Sigmoid colon (tissue), 7 donors: ENCODE measurements at places on chromosomes 6 and 20.

GRCh38 chr6:137443901-137444300 is 50.3 kb downstream of the OLIG3 start:
- no peak for DNase-seq

DNA sequence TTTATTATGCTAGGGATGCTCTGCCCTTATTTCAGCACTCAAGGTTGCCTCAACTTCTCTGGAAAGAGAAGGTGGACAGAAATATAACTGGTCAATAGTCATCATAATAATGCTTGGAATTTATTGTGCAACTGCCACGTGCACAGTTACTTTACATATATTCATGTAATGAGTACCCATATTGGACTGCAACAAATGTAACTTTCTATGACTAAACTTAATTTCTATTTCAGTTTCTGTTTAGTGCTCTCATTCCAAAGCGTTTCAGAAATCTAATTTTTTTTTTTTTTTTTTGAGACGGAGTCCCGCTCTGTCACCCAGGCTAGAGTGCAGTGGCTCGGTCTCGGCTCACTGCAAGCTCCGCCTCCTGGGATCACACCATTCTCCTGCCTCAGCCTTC is 28.3 kb upstream of the CD83 start:
- no peak for DNase-seq

- no peak for DNase-seq
Observed at GRCh38 chr6:129667621-129668020, 42.4 kb downstream of the ARHGAP18 start.

DNA sequence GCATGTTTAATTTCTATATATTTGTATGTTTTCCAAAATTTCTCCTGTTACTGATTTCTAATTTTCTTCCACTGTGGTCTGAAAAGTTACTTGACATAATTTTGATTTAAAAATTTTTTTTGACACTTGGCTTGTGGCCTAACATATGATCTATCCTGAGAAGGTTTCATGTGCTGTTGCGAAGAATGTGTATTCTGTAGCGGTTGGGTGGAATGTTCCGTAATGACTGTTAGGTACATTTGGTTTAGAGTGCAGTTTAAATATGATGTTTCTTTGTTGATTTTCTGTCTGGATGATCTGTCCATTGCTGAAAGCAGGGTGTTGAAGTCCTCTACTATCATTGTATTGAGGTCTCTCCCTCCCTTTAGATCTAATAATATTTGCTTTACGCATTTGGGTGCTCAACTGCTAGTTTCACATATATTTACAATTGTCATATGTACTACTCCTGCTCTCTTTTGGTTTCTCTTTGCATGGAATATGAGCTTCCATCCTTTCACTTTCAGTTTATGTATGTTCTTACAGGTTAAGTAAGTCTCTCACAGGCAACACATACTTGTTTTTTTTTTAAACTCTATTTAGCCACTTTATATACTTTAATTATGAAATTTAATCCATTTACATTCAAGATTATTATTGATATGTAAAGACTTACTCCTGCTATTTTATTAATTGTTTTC is 19.5 kb upstream of the EDN1 start:
- DNase-seq: no peak

DNA sequence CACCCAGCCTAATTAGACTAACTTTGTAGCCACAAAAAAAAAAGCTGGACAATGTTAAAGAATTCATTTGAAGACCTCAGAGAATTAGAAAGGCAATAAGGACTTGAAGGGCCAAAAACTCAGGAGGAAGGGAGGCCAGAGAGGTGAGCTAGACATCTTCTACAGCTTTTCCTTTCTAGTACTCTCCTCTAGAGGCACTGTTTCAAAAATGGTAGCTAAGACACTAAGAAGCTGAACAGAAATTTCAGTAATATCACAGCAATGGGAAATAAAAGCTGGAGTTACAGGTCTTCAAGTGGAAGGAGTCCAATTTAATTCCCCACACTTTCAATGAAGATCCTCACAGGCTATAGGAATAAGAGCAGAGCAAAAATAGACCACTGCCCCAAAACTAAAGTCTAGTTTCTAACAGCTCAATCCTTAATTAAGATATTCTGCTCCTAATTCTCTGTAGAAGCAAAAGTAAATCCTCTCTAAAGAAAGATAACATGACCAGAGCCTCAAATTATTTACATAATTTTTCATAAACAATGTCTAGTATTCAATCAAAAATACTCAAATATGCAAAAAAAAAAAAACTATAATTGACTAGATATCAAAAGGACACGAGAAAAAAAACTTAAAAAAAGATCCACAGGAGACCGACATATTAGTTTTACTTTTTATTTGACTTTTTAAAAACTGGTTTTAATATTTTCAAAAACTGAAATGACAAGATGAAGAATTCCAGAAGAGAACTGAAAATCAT is 63.7 kb downstream of the RNGTT start:
- DNase-seq: no peak

- no peak for DNase-seq
Observed at GRCh38 chr6:4381381-4381780, 246.0 kb upstream of the ECI2 start.

DNA sequence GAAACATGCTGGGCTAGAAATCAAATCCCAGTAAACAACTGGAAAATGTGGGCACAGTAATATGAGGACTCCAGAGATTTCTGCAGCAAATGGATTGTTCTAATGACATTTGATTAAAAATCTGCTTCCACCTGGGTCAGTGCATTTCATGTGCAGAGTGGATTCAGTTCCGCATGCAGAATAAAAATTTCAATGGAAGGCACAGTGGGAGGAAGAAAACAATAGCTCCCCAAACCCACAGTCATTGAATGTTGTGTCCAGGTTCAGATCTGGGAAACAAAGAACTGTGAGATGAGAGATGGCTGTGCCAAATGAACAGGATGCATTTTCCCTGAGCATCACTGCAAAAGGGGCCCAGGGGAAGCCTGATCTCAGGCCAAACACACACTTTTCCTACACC is 403.1 kb downstream of the BTBD9 start:
- no peak for DNase-seq

- no peak for DNase-seq
Observed at GRCh38 chr6:52489881-52490280, 69.7 kb downstream of the EFHC1 start.

GRCh38 chr20:59816146-59816738 is 117.2 kb downstream of the SYCP2 start:
- no peak for DNase-seq

DNA sequence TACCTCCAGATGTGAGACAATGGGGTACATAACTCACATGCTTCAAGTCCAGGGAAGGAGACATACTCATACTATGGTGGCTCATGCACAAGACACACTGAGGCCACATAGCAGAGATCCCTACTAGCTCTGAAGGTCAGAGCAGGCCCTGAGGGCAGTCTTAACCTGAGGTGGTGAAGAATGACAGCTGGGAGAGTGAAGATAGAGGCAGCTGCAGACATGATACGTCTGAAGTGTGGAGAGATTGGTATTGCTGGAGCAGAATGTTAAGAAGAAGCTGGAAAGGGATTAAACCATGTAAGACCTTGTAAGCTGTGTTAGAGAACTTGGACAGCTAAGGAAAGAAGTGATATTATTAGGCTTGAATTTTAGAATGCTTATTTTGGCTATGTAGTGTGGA is 32.9 kb downstream of the PGM3 start:
- DNase-seq: no peak

GRCh38 chr6:168626046-168626602 is 185.1 kb downstream of the SMOC2 start:
- peak; percentile 40 for DNase-seq

GRCh38 chr6:3838992-3839867 is 9.9 kb upstream of the FAM50B start:
- no peak for DNase-seq

- DNase-seq: no peak
Observed at GRCh38 chr6:32432050-32432450, 7.6 kb upstream of the HLA-DRA start.

DNA sequence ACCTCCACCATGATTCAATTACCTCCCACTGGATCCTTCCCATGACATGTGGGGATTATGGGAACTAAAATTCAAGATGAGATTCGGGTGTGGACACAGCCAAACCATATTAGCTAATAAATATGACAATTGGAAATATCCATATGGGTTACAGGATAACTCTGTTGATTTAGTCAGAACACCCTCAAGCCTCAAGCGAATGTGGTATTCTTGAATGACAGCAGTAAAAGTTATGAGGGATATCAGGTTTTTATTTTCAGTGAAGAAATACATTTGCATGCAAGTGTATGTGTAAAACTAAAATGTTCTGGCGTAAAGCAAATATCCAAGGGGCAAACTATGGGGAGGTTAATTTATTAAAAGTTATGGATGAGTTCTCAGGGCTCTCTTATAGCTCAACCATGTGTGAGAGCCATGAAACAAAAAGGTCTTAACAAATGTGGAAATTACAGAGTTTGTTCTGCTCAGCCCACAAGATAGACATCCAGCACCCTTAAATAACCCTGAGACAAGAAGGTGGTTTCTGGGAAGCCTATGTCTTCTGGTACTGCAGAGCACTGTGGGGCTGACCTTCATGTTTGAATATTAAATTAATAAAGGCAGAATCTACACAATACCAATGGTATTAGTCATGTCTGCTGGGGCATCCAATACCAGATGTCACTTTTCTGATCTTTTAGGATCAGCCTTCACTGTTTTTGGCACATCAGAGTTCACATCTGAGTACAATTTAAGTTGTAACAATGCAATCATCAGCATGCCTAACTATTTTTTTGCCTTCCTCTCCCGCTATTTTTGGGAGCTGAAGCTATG is 370.5 kb upstream of the RSPO3 start:
- no peak for DNase-seq

- no peak for DNase-seq
Observed at GRCh38 chr20:52129611-52130010, 62.0 kb downstream of the ZFP64 start.
